ENCODE measurements at places on chromosomes 11 and 22.

GRCh38 chr11:103594283-103594682 lies 442.2 kb upstream of the DDI1 start:
- no peak for DNase-seq

- no peak for DNase-seq
Measured at GRCh38 chr11:90243534-90243933, 20.7 kb upstream of the CHORDC1 start.

DNA sequence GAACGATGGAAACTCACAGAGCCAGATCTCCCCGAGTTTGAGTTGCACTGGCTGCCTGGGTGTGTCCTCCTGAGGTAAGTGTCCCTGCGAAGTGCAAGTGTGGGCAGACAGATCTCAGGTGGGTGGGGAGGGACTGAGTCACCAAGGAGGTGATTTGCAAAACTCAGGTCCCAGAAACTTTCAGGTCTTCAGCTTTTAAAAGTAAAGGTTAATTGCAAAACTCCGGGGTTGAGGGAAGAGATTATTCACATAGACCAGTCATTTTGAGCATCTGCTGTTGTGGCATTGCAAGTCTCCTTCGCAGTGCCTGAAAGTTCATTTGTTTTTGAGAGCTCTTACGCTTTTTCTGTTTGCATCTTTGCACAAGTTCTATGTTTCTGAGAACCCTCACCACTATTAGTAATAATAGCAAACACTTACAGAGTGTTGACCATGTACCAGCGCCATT lies 7.1 kb downstream of the CD44 start:
- no peak for DNase-seq

GRCh38 chr11:102343809-102344208 lies 3.2 kb upstream of the BIRC2 start:
- DNase-seq, result no peak

DNA sequence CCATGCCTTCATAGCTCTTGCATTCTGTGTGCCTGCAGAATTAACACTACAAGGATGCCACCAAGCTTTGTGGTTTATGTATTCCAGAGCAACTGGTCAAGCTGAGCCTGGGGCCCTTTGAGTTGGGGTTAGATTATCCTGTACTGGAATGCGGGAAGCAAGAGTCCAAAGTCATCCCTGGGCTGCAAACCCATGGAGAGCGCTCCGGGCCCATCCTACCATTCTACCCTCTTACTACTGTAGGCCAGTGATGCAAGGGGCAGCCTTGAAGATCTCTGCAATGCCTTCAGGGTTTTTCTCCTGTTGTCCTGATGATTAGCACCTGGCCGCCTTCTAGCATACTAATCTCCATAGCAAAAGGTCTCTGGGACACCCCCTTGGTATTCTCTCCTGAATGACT lies 51.3 kb downstream of the TUG1 start:
- DNase-seq, result no peak

DNA sequence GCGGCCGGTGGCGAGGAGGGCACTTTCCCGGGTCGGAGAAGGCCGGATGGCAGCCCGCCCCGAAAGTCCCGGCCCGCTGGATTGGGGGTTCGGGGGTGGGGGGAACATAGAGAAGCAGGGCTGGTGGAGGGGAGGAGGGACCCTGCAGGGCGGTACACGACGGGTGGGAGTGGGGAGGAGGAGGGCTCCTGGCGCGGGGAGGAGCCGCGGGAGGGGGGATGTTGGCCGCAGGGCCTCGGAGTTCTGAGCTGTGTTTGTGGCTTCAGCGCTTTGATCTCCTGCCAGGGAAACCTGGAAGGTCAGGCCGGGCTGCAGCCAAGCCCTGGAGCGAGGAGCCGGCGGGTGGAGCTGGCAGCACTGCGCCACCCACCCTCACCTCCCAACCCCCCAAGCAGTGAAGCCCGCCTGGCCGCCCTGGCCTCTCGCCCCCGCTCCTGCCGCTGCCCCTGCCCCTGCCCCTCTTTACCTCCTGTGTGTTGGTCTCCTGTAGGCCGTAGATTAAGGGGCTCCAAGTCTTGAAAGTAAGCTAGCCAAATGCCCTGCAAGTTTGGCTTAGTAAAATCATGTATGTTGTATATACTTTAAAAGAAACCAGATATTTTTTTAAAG lies 30.9 kb downstream of the C22orf31 start:
- no peak for DNase-seq

DNA sequence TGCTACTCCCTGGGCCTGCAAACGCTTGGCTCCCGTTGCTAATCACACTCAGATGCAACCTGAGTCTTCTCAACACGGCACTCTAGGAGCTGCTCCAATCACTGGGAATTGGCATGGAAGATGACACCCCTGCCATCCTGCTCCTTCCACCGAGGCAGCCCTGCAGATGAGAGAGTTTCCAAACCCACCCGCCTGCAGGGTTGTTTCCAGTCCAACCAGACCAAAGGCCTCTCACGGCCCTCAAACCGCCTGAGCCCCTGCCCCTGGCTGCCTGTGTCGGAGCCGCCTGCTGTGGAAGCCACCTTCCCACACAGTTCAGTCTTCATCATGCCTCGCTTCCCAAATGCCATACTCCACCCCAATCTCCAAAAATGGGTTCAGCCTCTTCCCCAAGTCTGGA lies 36.8 kb upstream of the TP53I11 start:
- no peak for DNase-seq

DNA sequence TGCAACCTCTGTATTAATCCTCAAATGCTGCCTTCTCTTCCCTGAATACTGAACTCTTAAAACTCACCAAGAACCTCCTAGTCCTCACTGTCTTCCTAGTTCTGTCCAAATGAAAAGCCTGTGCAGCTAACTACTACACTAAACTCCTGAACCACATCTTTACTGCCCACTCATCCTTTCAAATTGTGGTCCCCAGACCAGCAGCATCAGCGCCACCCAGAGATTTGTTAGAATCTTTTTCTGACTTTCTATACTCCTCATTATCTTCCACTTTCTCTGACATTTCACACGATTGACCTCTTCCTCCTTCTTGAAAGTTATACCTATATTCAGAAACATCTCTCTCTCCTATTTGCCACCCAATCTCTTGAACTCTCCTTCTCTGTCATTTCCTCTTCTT lies 461.3 kb downstream of the DLG2 start:
- DNase-seq, result no peak

- no peak for DNase-seq
Measured at GRCh38 chr11:108680271-108680670, 15.4 kb downstream of the DDX10 start.

GRCh38 chr11:108734956-108735559 lies 70.2 kb downstream of the DDX10 start:
- DNase-seq, result peak; percentile 23

DNA sequence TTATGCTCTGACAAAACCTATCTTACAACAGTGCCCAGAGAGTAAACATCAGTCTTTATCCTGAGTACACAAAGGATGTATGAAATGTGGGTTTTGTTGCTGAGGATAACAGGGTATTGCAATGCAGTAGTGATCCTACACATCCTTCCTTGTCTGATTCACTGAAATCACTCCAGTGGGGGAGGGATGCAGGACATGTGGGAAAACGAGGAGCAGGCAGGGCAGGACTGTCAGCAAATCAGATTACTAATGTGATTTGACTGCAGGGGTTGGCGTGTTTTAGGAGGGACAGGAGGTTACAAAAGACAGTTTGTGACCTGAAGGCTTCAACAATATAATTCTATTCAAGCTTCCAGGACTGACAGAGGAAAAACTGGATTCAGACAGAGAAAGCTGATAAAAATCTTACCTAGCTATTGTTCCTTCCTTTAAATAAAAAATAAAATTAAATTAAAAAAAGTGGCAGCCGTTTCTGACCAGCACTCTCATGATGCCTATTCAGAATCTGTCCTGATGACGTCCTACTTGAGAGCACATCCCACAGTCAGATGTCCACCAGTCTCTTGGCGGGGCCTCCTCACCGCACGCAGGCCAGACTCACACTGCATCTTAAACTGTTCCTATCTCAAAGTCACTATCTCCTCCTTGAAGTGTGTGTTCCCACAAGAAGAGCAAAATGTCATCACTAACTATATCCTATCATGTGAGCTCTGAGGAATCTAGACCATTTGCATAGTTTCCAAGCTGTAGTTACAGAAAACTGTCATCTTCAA lies 50.6 kb upstream of the MN1 start:
- no peak for DNase-seq

GRCh38 chr11:44010789-44011251 lies 37.0 kb upstream of the ACCSL start:
- DNase-seq, result no peak

- no peak for DNase-seq
Measured at GRCh38 chr11:123056835-123057491, 5.0 kb downstream of the HSPA8 start.

DNA sequence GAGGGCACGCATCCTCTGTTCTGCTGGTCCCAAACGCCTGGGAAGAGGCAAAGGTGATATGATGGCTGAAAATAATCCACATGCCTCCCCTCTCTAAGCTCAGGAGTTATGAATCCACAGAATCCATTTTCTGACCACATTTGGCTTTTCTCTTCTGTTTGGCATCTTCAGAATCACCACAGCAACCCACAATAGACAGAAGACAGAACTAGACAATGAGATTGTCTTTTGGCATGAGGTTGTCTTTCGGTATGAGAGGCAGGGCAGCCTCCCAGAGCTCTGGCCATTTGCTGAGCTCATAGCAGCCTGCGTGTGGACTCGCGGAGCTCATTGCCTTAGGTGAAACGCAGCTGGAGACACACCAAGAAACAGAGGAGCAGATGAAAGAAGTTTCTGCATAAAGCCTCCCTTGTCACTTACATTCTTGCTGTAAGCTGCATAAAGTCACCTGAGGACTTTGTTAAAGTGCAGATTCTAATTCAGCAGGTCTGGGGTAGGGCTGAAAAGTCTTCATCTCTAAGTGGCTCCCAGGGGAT lies 868.0 kb downstream of the NTM start:
- DNase-seq, result no peak

- DNase-seq, result no peak
Measured at GRCh38 chr22:24190596-24191208, 9.4 kb downstream of the SUSD2 start.

- no peak for DNase-seq
Measured at GRCh38 chr11:106879832-106880546, 138.3 kb downstream of the GUCY1A2 start.

- no peak for DNase-seq
Measured at GRCh38 chr11:131354251-131354701, 16.1 kb upstream of the NTM start.

DNA sequence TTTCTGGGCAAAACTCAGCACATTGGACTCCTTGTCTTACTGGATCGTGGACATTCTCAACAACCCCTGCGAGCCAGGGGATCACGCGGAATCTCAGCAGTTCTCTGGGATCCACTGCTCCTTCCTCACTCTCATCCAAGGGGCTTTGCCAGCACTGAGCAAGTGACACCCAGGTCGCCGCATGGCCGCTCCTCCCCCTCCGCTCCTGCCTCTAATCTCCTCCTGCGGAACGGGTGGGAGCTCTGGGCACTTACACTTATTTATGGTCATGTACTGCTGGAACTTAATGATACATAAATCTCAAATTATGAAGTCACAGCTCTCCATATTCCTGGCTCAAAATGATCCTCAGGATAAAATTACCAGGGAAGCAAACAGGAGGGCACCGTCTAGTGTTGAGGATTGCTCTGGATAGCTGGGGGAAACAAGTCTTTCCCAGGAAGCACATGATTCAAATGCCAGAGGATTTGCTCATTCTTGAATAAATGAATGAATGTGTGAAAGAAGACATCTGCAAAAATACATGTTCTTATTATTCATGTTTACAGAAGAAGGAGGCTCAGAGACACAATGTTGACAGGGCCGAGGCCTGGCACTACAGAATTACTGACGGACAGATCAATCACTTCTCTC lies 1077.3 kb downstream of the TBC1D22A start:
- DNase-seq, result no peak

DNA sequence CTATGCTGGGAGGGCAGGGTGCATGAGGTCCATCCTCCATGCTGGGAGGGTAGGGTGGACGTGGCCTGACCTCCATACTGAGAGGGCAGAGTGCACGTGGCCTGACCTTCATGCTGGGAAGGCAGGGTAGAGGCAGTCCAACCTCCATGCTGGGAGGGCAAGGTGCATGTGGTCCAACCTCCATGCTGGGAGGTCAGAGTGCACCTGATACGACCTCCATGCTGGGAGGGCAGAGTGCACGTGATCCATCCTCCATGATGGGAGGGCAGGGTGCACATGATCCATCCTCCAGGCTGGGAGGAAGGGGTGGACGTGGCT lies 622.2 kb downstream of the BRD1 start:
- no peak for DNase-seq

DNA sequence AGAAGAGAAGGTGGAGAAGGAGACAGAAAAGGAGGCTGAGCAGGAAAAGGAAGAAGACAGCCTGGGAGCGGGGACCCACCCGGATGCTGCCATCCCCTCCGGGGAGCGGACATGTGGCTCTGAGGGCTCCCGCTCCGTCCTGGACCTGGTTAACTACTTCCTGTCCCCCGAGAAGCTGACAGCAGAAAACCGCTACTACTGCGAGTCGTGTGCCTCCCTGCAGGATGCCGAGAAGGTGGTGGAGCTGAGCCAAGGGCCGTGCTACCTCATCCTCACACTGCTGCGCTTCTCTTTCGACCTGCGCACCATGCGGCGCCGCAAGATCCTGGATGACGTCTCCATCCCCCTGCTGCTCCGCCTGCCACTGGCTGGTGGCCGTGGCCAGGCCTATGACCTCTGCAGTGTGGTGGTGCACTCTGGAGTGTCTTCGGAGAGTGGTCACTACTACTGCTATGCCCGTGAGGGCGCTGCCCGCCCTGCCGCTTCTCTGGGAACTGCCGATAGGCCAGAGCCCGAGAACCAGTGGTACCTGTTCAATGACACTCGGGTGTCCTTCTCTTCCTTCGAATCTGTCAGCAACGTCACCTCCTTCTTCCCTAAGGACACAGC lies 21.4 kb downstream of the USP35 start:
- DNase-seq, result no peak

DNA sequence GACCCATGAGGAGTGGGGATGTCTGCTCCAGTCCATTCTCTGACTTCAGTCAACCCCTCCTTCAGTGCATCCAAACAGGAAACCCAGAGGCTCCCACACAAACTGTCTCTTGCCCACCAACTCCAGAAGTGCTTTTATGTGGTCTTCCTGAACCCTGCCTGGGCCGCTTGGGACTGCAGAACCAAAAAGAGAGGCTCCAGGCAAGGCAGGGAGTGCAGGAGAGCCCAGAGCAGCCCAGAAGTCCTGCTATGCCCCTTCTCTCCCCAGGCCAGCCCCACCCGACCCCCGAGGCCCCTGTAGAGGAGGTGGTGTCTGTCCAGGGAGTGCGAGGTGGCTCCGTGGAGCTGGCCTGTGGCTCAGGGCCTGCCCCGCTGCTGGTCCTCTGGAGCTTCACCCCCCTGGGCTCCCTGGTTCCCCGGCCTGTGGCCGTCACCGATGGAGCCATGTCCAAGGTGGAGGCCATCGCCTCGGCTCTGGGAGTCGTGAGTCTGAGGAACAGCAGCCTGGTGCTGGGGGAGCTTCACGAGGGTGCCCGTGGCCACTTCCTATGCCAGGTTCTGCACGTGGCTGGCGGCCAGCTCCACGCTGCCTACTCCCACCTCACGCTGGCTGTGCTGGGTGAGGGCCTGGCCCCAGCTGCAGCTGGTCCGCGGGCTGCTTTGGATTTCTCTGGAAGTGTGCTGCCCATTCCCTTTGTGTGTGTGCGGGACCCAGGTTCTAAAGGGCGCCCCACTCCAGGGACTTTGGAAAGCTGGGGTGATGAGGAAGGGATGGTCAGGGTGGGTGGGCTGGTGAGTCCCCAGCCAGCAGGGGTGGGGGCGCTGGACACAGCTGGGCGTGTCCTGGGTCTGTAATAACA lies 1.8 kb downstream of the VSIG10L2 start:
- DNase-seq, result no peak

GRCh38 chr11:26997378-26997777 lies 3.5 kb downstream of the FIBIN start:
- no peak for DNase-seq

GRCh38 chr11:75262961-75263852 lies 22.6 kb downstream of the TPBGL start:
- DNase-seq, result no peak
